ENCODE measurements at places on chromosomes 5 and 9. TPM values are rescaled to one million over a fixed set of nuclear protein-coding genes. Genes with fewer than 3 reads are reported as not detected.

DNA sequence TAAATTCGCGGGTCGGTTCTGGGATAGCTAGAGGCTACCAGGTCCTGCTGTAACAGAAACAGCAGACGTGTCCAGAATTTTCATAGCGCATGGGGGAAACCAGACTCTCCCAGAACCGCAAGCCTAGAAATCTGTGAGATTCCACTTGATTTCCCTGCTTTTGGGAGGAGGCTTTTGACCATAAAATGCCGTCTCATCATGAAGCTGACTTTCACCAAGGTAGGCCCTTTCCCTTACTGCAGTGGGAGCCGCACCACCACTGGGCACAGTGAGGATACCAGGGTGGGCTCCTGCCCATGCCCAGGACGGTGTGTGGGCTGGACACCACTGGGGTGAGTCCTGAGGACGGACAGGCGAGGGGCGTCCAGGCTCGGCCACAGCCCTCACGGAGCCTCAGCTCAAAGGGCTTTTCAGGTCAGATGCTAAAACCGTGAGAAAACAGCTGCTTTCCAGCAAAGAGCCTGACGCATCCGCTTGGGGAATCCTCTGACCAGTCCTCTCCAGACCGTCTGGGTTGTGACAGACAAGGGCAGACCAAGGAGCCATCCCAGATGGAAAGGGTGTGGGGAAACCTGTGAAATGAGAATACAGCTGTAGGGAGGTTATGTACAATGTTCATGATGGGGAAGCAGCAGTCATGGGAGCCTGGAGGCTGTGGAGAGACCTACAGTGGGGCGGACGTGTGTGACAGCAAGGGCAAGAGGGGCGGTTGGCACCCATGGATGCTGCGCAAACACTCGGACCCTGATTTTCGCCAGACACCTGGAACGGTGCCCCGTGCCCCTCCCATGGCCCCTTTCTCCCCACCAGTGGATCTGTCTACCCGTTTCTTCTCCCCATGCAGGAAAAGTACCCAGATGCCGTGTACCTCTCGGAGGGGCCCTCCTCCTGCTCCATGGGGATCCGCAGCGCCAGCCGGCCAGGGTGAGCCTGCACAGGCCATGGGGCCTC, 59.2 kb downstream of the IPPK start:
- H3K27ac ChIP-seq = peak overlapping the region; percentile 86
- no peaks in the 10 kb centered on the region for H3K27me3 ChIP-seq
- H3K4me1 ChIP-seq = peaks cover 28% of the 10 kb centered on the region
- H3K4me3 ChIP-seq = no peak overlapping the region
- no peak for DNase-seq

The MCC gene
- total RNA-seq = 17.0 TPM

GRCh38 chr9:72704688-72705375, 183.4 kb downstream of the TMC1 start:
- H3K36me3 ChIP-seq = no peaks in the 10 kb centered on the region
- no peaks in the 10 kb centered on the region for H3K4me1 ChIP-seq
- H3K27me3 ChIP-seq = no peaks in the 10 kb centered on the region
- no peak overlapping the region for H3K27ac ChIP-seq
- no peak overlapping the region for H3K4me3 ChIP-seq
- DNase-seq = no peak

DNA sequence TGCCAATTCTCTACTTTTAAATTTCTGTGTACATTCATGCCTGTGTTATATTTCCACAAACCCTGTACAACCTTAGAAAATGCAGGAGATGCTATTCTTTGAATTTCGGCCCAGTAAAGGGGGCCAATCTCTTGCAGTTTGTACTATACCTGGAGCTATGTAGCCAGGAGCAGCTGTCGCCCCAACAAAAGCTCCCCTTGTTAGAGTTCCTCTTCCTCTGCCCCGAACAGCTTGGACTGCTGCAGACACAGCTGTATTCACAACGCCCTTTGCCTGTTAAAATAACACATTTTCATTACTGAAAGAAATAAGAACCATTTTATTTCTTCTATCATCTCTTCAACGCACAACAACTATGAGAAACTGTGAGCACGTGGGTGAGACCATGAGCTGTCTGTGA, 99.2 kb downstream of the GPR21 start:
- no peak for DNase-seq
- H3K4me3 ChIP-seq = no peak overlapping the region
- H3K27me3 ChIP-seq = no peaks in the 10 kb centered on the region
- no peaks in the 10 kb centered on the region for H3K36me3 ChIP-seq
- H3K4me1 ChIP-seq = no peaks in the 10 kb centered on the region

DNA sequence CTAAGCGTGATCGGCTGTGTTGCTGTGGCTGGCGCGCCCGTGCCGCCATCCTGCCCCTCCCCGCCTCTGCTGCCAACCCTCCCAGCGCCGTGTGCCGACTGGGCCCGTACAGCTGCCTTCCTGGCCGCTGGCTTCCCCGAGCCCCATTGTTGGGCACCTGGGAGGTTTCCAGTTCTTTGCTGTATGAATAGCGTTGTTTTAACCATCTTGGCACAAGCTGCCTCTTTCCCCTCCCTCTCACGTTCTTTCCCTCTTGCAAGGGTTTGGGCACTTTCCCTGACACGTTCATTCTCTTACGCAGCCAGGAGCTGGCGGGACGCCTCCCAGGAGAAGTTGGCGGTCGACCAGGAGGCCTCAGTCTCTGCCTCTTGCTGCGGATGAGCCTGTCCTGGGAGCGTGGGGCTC, 43.1 kb upstream of the RXRA start:
- H3K27ac ChIP-seq = peak overlapping the region; percentile 79
- H3K4me3 ChIP-seq = peak overlapping the region; percentile 17
- H3K36me3 ChIP-seq = no peaks in the 10 kb centered on the region
- H3K27me3 ChIP-seq = no peaks in the 10 kb centered on the region

- H3K4me1 ChIP-seq = no peaks in the 10 kb centered on the region
- no peaks in the 10 kb centered on the region for H3K27me3 ChIP-seq
- no peak overlapping the region for H3K27ac ChIP-seq
- H3K4me3 ChIP-seq = no peak overlapping the region
Observed at GRCh38 chr5:103668281-103668680, 105.7 kb upstream of the NUDT12 start.

The SNCAIP gene
- 3.0 TPM for total RNA-seq

DNA sequence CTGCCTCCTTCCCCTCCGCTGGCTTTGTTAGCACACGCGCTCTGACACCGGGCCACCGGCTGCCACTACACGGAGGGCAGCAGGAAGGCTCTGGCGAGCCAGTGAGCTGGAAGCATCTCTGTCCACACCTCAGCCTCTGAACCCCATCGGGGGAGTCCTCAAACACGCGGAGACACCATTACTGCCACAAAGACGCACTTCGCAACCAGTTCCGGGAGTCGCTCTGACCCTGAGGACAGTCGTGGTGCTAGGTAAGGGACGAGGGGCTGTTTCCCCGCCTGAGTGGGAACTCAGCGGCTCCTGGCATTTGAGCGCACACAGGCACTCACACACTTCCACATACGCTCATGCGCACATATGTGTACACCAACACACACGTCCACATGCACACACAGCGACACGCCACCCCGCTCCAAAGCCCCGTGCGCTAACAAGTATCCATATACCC, 160.0 kb downstream of the C9orf152 start:
- no peaks in the 10 kb centered on the region for H3K27me3 ChIP-seq
- peak overlapping the region; percentile 82 for H3K4me3 ChIP-seq
- no peaks in the 10 kb centered on the region for H3K36me3 ChIP-seq
- peaks cover 40% of the 10 kb centered on the region for H3K4me1 ChIP-seq
- peak overlapping the region; percentile 21 for H3K27ac ChIP-seq

DNA sequence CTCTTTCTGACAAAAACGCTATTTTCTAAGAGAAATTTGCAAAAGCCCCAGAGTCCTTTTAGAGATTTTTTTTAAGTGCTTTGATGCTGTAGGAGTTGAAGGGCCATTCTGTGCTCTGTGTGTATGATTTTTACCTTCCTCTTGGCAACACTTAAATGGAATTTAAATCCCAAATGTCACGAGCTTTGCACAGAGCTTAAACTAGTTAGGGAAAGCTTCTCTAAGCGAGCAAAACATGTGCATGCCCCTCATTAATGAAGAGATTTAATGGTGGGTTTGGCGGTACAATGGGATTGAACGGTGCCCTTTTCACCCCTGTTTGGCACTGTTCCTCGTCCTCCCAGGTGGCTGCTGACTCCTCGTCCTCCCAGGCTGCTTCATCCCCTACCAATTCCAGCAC, 220.7 kb downstream of the DRD1 start:
- DNase-seq = no peak
- H3K27ac ChIP-seq = no peak overlapping the region
- H3K27me3 ChIP-seq = no peaks in the 10 kb centered on the region
- no peaks in the 10 kb centered on the region for H3K36me3 ChIP-seq
- H3K4me1 ChIP-seq = no peaks in the 10 kb centered on the region

DNA sequence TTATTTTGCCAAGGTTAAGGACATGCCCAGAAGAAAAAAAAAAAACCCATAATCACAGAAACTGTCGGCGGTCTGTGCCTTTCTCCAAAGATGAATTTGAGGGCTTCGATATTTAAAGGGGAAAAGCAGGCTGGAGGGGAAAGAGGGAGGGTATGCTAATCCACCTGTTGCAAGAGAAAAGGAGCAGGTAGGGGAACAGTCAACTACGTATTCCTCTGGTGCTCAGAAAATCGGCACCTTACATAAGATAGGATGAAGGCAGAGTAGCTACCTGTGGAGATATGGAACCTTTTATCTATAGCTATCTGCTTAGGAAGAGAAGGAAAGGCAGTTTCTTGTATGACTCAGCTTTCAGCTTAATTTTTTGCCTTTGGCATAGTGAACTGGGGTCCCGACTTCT, 77.7 kb downstream of the PTCD2 start:
- no peaks in the 10 kb centered on the region for H3K27me3 ChIP-seq
- peaks cover 12% of the 10 kb centered on the region for H3K4me1 ChIP-seq
- no peak overlapping the region for H3K27ac ChIP-seq

The DMRT2 gene
- total RNA-seq = 0.58 TPM

- H3K36me3 ChIP-seq = peaks cover 31% of the 10 kb centered on the region
- no peak for DNase-seq
- no peak overlapping the region for H3K27ac ChIP-seq
- no peaks in the 10 kb centered on the region for H3K27me3 ChIP-seq
Observed at GRCh38 chr9:100106616-100107015, 7.6 kb downstream of the INVS start.

GRCh38 chr9:111195766-111196165, 134.3 kb downstream of the OR2K2 start:
- no peaks in the 10 kb centered on the region for H3K27me3 ChIP-seq
- H3K4me3 ChIP-seq = no peak overlapping the region
- no peak for DNase-seq

Measured in esophagus muscularis mucosa (tissue), 4 donors.